ENCODE measurements at places on chromosomes 7 and 10.

DNA sequence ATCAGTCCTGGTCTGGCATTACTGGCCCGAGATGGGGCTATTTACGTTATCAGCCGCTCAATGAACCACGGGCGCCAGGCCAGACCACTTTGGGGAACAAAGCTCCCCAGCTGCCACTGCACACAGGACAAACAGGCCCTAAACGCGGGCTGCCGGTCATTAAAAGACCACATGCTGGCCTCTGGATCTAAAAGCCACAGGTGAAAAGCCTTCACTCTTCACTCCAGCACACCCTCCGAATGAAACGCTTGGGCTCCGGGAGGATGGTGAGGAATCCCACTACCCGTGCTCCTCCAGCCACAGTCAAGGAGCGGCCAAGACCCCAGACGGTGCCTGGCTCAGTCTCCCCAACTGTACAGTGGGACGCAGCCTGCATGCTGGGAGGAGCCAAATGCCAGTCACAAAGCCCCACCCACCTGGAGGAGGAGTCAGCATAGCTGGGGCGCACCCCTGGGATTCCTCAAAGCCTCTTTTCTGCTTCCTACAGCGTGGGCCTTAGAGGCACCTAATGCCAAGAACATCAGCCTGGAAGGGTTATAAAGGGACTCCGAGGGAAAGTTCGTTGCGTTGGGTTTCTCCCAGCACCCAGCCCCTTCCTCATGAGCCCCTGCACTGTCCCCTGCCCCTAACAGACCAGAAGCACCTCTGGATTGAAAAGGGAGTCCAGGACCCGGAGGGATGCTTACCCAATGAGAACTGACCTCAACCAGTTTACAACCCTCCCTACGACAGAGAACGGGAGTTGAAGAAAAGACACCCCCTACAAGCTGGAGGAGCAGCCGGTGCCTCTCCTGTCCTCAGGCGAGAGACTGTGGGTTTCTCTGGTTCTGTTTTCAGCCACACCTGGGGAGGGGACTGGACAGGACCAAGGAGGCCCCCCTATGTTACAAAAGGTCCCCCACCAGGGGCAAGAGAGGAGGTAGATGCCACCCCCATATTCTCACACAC, 4.7 kb downstream of the PDGFA start:
- no peak for DNase-seq

DNA sequence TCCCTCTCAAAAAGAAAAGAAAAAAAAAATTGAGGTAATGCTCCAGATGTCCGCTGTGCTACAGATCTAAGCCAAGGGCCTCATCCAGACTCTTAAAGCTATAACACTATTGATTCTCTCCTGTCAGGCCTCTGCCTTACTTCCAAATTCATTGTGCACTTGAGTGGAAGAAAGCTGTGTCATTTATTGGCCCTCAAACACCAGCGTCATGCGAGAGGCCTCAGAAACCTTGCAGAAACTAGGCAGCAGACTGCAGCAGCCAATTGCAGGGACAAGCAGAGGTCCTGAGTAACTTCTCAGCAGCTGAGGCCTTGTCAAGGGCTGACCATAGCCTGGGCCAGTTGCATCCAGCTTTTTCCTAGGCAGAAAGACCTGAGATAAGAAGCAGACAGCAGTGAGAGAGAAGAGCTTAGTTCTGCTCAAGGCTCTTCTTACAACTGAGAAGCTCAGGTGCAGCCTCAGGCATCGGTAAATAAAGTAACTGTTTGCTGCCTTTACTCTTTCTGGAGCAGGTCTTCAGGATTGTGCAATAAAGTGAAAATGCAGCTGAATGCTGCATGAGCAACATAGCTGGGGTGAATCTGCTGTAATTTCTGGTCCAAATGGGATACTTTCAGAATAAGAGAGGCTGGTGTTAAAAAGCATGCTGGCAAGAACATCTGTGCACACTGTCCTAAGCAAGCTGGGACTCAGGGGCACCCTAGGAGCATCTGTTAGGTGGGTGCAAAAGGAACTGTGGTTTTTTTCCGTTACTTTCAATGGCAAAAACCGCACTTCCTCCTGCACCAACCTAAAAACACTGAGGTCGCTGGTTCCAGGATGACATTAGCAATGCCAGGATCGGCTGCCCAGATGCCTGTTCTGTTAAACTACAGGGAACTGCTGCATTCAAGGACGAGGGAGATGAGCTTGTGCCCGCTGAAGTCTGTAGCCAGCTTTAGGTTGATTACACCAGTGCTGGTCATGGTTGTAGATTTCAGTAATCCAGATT, 181.8 kb upstream of the PFKP start:
- no peak for DNase-seq

GRCh38 chr7:77565917-77566316, 28.8 kb downstream of the PTPN12 start:
- DNase-seq: no peak

DNA sequence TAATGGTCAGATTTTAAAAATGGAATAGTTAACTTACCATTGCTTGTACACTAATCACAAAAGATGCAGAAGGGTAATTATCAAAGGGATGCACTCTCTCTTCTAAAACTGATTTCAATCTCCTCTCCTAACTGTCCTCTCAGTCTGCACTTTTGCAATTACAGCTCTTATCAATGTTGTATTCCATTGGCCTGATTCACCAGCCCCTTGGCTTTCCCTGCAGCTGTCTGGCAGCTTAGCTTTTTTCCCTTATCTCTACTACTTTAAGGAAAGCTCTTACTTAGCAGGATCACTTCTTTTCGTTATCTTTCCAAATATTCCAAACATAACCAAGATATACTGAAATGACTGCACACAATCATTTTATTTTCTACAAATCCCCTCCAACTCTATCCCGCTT, 448.8 kb downstream of the GRM8 start:
- DNase-seq: no peak

- DNase-seq: no peak
Observed at GRCh38 chr7:124737760-124738300, 27.8 kb downstream of the GPR37 start.

GRCh38 chr7:150739033-150739432, 1.8 kb downstream of the GIMAP5 start:
- DNase-seq: no peak

DNA sequence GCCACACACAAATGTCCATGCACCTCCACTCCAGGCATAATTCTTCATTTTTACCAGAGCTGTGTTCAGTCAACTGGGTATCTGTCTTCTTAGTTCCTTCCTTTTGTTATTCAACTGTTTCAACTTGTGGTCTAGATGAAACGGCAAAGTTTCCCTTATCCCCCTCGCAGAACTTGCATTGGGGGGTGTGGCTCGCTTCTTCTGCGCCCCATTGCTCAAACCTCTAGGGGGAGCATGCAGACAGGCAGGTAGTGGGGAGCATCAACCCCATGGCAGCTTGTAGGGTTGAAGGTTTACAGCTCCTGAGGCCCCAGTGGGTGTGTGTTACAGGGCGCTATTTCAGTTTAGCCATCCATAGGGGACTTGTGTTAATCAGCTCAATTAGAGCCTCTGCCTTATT, 38.3 kb upstream of the COBL start:
- DNase-seq: no peak

DNA sequence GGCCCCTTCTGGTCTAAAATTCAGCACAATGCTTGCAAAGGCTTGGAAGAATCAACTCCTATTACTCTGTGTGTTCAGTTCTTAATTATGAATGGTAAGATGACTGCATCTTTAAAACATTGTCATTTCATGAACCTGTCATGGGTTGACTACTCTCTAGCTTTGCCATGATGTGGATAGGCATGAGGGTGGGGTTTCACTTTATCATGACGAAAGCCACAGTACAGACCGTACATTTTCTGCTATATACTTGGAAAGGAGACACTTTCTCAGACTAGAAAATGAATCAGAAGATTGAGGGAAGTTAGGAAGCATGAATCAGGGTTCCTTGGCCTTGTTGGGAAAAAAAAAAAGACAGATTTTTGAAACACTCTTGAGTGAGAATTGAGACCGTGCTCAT, 19.7 kb upstream of the MSRB2 start:
- DNase-seq: no peak

DNA sequence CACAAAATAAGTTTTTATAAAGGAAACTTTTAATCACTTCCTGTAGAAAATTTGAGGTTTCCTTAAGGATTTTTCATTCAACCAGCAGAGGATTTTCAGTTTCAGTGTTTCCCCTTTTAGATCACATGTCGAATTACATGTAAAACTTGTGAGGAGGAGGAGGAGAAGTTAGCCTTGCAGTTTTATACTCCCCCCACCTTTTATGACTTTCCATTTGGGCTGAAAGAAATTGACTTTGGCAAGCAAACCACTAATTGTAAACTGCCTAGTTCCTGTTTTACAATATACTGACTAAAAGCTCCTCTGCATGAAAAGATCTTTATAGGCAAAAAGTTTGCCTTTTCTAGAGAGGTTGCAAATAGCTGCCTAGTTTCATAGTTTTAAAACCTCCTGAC, 3.0 kb downstream of the BAMBI start:
- DNase-seq: no peak

DNA sequence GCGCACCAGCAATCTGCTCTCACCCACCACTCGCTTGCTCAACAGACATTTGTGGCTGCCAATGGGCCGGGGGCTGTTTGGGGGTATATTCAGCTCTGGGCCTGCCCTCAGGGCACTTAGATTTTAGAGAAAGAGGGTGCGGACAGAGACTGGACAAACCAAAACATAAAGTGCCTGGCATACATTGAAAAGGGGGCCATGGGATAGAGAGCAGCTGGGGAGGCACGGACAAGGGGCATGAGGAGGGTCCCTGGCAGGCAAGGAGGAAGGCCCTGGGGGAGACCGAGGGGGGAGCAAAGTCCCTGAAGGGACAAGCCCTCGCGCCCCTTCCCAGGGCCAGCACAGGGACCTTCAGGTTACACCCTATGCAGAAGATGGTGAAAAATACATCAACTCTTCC, 43.5 kb downstream of the CLRN3 start:
- no peak for DNase-seq
